ENCODE measurements at places on chromosomes 4 and X.

- no peak for DNase-seq
These were observed 2440.0 kb downstream of the PCDH7 start for GRCh38 chr4:33160126-33160525.

DNA sequence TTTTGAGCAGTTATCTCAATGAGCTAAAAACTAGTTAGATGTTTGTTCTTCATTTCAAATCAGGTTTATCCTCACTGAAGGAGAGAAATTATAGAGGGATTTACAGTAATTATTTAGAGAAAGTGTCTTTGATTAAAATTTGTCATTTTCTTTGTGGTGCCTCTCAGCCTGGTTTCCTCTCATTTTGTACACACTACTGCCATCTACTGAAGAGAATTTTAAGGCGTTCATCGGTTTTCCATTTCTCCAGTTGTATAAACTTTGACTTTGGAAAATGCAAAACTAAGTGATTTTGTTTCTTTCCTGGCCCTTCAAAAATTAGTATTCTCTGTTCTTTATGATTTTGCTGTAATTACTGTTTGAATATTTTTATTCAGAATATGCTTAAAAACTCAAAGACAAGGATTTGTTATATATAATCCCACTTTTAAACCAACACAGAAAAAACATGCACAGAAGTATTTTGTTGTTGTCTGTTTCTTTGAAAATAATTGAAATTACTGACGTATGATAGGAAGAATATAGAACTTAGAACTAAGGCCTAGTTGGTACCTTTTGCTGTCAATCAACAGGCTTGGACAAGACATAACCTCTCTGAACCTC is 34.4 kb upstream of the ANXA3 start:
- DNase-seq: no peak

DNA sequence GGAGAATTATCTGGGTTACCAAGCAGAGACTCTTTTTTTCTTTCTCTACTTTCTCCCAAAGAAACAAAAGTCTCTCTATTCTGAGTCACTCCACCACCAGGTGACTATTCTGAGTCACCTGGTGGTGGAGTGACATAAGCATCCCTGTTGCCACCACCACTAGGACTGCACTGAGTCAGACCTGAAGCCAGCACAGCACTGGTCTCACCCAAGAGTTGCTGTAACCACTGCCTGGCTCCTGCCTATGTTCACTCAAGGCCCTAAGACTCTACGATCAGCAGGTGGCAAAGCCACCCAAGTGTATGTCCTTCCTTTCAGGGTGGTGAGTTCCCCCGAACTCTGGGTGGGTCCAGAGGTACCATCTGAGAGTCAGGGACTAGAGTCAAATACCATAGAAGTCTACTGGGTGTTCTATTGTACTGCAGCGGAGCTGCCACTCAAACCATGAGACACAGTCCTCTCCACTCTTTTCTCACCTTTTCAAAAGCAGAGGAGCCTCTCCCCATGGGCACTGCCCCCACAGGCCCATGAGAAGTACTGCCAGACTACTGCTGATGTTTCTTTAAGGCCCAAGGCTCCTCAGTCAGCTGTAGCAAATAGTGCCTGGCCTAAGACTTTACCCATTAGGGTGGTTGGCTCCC is 209.6 kb upstream of the IRS4 start:
- DNase-seq: no peak

DNA sequence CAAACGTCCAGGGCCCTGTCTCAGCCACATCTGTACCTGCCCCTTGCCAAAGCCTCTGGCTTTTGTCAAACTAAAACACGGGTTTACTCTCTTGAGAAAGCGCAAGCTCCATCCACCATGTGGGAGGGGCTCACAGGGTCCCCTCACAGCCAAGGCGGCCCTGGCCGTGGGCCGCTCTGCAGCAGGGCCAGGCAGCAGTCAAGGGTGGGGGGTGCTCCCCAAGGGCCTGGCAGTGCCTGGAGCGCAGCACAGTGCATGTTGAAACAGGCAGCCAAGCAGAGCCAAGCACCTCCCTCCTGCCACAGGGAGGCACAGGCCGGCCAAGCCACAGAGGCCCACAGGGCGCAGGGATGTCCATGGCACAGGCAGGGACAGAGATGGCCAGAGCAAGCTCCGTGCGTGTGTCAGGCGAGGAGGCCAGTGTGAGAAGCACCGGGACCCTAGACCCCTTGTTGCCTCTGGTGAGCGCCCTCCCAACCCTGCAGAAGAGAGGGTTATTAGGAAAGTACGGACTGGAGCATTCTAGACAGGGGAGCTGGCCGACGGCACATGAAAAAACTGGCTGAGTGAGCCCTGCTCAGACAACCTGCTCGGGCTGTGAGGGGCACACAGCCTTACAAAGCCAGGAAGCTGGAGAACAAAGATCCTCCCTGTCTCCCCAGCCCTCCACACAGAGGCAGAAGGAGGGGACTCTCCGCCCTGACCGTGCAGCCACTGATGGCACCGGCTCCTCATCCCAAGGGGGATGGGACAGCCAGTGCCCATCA is 39.0 kb downstream of the FAM53A start:
- no peak for DNase-seq

GRCh38 chr4:53626491-53626890 is 35.2 kb upstream of the LNX1 start:
- DNase-seq: no peak

DNA sequence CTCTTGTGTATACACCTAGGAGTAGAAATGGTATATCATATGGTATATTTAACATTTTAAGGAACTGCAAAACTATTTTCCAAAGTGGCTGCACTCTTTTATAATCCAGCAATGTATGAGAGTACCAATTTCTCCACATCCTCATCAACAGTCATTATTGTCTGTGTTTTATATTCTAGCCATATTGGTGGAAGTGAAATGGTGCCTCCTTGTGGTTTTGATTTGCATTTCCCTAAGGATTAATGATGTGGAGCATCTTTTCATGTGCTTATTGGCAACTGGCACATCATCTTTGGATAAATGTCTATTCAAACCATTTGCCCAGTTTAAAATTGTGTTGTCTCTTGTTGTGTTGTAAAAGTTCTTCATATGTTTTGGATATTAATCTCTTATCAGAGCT is 9.6 kb downstream of the BMP15 start:
- no peak for DNase-seq

GRCh38 chr4:45215976-45216542 is 489.7 kb upstream of the GNPDA2 start:
- no peak for DNase-seq

DNA sequence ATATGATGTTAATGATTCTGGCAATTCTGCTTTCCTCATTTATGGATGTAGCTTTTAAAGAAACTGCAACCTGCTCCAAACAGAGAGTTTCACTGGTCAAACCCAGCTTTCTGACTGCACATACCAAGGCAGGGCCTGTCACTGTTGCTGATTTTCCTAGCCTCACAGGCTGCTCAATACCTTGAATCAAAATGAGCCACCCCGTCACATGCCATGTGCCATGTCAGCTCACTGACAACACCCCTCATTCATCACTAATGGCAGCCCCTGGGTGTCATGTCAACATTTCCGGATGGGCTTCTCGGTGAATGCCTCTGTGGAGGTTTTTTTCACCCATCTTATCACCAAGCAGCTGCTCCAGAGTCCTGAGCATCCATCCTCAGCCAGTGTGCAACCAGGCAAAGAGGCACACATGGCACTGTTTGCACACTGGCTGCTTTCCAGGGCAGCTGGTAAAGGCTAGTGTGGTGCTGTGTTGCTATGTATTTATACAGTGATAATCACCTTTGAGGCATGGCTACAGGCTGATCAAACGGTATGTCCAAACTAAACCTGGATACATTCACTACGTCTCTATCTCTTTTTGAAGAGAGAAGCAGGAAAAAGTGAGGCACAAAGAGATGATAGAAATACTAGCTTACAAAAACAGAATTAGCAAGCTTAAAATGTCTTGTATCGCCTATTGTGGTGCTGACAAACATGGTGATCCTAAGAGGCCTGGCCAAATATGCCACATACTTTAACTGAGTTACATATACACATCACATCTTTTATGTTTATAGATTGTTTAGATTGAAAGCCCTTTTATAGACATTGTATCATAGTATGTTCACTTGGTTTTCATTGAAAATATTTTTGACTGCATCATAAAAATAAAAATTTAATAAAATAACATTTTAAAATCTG is 94.6 kb upstream of the INPP4B start:
- DNase-seq: no peak

DNA sequence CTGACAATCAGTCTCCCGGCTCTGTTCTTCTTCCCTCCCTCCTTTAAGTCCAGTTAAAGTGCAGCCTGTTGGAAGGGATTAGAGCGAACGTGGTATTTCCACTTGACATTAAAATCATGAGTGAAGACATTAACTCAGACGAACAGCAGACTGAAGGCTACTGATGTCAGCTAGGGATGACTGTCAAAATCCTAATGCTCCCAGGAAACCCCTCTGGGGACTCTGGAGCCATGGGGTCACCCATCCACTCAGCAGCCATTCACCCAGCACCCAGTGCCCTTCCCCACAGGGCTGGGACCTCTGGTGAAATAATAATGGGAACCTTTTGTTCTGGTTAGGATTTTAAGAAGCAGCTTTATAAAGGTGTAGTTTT is 113.9 kb downstream of the DRD5 start:
- DNase-seq: no peak

DNA sequence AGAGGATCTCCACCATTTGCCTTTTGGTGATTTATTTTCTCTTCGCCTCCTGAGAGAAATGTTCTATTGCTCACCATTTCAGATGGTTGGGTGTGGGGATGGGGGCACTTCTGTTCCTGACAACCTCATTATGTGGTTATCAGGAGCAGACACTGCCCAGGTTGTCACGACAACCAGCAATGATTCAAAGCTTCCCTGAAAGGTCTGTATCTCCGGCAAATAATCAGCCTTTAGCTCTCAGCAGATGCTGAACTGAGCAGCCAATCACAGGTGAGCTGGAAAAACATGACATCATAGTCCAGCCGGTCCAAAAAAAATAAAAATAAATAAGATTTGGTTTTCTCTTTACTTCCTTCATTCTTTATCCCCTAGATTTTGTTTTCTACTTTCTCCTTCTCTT is 5.5 kb upstream of the PAK3 start:
- no peak for DNase-seq

GRCh38 chr4:4408576-4409335 is 21.9 kb downstream of the NSG1 start:
- DNase-seq: no peak

GRCh38 chr4:69649629-69650028 is 3.4 kb downstream of the UGT2A1 start:
- no peak for DNase-seq

GRCh38 chr4:140257461-140258305 is 103.7 kb upstream of the MAML3 start:
- no peak for DNase-seq

DNA sequence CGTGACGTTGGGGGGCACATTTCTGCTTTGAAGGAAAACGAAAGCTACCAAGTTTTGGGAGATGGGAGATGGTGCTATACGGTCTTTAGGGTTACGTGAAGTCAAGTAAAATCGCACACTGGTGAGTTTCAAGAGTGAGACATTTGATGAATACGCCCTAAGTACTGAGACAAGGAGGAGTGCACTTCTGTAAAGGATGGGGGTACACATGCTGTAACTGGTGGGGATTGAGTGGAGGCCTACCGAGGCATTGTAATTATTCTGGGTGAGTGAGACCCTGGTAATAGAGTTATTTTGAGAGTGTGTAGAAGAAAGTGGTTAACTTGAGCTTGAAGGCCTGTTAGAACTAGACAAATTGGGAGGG is 536 bp downstream of the SH3BGRL start:
- DNase-seq: no peak

DNA sequence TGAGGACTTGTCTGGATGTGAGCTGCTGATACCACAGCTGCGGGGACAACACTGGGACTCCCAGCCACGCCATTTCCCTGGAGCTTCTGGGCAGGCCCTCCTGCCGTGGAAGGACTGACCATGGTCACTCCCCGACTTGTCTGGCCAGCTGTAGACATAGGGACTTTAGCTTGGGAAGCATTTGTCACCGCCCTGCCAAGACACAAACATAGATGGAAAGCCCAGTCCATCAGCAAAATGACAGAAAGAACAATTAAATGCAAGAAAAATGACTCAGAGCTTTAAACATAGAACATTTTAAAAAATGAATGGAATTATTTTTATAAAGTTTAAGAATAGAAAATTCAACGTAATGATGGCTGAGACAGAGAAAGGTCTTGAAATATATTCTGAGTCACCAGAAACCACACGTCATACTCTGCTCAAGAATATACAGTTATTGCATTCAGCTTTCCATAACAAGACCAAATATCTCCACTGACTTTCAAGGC is 107.6 kb upstream of the CBR4 start:
- DNase-seq: no peak

DNA sequence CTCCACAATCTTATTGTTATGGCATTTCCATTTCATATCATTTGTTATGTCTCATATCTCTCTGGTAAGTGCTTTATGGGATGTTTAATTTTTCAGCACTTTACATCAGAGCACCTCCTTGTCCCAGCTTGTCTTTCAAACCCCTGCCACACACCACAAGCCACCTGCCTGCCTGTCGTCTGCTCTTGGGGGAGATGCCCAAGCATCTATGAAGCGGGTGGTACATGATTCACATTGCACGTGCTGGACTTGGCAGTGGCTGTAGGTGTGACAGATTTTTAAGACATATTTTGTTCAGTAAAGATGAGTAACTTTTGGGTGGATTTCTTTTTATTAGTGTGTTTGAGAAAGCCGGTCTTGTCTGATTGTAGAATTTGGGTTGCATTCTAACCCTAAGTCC is 14.2 kb upstream of the SPATA4 start:
- DNase-seq: no peak

- DNase-seq: no peak
These were observed 164.3 kb downstream of the ENOX2 start for GRCh38 chrX:130738638-130739195.

- no peak for DNase-seq
These were observed 335.5 kb downstream of the IL15 start for GRCh38 chr4:141971869-141972268.

DNA sequence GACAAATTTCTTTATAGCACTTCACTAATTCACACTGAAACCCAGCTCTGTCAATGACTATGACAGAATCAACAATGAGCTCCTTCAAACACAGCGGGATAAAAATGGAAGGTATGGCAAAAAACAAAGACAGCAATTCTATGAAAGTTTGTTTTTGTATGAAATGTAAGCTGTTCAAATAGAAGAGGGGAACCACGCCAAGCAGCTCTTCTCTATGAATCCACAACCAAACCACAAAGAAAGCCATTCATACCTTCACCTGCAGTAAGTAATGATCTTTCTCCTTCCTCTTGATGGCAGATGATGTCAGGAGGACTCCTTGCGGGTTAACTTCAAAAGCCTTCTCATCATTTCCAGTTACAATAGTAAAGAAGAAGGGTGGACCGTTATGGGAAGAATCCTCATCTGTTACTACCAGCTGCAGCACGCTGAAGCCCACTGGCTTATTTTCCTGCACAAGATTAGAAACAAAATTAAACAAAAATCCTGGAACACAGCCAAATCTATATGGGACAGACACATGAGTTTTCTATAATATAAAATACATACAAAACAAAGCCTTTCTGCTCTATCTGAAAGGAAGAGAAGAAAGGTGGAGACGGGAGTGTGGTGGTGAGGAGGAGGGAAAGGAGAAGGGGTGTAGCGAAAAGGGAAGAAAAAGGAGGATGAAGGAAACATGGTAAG is 48.9 kb upstream of the MTNR1A start:
- no peak for DNase-seq

All from activated CD4-positive, alpha-beta T cell treated with anti-CD3 and anti-CD28 coated beads, Interleukin-2, amount 50 U/mL, for 48 hours (primary cell).